ENCODE measurements at places on chromosomes 2 and 18. TPM values are rescaled to one million over a fixed set of nuclear protein-coding genes. Genes with fewer than 3 reads are reported as not detected.

GRCh38 chr18:7272311-7273049 is 41.6 kb downstream of the LRRC30 start:
- H3K4me1 ChIP-seq: no peaks in the 10 kb centered on the region
- no peaks in the 10 kb centered on the region for H3K27me3 ChIP-seq
- no peak overlapping the region for H3K4me3 ChIP-seq
- no peak for DNase-seq

DNA sequence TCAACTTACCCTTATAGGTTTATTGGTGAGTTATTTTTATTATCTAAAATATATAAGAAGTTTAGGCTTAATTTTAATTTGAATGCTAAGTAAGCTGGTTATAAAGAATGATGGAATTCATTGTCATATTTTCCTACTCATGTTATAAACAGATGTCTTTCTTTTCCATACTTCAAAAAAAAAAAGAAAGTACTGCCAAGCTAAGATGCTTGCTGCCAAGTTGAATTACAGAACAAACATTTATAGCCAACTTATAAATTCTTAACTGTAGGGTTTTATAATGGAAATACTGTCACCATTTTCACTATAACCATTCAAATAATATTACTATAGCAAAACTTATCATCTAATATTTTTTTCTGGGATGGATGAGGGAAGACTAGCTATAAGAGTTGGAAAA is 676.0 kb downstream of the NRXN1 start:
- H3K27ac ChIP-seq: no peak overlapping the region
- no peaks in the 10 kb centered on the region for H3K4me1 ChIP-seq
- DNase-seq: no peak
- no peaks in the 10 kb centered on the region for H3K27me3 ChIP-seq
- no peaks in the 10 kb centered on the region for H3K36me3 ChIP-seq

- H3K27ac ChIP-seq: no peak overlapping the region
- no peak for DNase-seq
- no peaks in the 10 kb centered on the region for H3K27me3 ChIP-seq
- H3K4me3 ChIP-seq: no peak overlapping the region
- H3K4me1 ChIP-seq: peaks cover 14% of the 10 kb centered on the region
- H3K36me3 ChIP-seq: peaks cover 3% of the 10 kb centered on the region
Observed at GRCh38 chr18:62795813-62796212, 80.5 kb downstream of the PHLPP1 start.

GRCh38 chr2:46170026-46170425 is 127.2 kb upstream of the EPAS1 start:
- no peaks in the 10 kb centered on the region for H3K27me3 ChIP-seq
- no peak overlapping the region for H3K4me3 ChIP-seq
- H3K27ac ChIP-seq: no peak overlapping the region
- no peak for DNase-seq

DNA sequence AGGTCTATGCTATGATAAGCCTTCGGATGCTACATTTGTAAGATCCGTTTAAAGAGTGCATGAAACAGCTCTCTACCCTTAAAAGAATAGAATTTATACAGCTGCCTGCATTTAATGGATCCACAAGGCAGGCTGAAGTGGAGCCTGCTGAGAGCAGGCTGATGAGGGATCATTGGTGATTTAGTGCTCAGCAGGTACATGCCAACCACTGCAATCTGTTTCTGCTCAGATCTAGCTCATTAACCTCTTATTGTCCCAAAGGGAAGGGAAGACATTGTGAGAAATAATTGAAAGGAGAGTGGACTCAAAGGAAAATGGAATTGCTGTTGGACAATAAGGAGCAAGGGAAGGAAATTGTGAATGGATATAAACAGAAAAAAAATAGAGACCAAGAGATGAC is 822.6 kb downstream of the TRIB2 start:
- no peaks in the 10 kb centered on the region for H3K27me3 ChIP-seq
- no peak overlapping the region for H3K27ac ChIP-seq
- H3K36me3 ChIP-seq: no peaks in the 10 kb centered on the region
- H3K4me3 ChIP-seq: no peak overlapping the region
- DNase-seq: no peak
- H3K4me1 ChIP-seq: no peaks in the 10 kb centered on the region

DNA sequence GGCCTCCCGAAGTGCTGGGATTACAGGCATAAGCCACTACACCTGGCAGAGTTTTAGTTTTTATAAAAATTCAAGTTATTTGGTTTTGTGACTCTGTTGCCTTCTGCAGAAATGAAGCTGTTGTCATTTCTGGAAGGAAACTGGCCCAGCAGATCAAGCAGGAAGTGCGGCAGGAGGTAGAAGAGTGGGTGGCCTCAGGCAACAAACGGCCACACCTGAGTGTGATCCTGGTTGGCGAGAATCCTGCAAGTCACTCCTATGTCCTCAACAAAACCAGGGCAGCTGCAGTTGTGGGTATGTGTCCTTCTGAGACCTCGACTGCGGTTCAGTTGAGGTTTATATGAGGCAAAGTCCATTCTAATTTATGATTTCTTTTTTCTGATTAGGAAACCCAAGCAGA is 7.2 kb downstream of the MTHFD2 start:
- peaks cover 82% of the 10 kb centered on the region for H3K4me1 ChIP-seq
- peak overlapping the region; percentile 64 for H3K4me3 ChIP-seq
- peak overlapping the region; percentile 96 for H3K27ac ChIP-seq

GRCh38 chr2:38653715-38654527 is 12.0 kb upstream of the GALM start:
- peak overlapping the region; percentile 64 for H3K4me3 ChIP-seq
- H3K27me3 ChIP-seq: no peaks in the 10 kb centered on the region
- H3K27ac ChIP-seq: peak overlapping the region; percentile 95

DNA sequence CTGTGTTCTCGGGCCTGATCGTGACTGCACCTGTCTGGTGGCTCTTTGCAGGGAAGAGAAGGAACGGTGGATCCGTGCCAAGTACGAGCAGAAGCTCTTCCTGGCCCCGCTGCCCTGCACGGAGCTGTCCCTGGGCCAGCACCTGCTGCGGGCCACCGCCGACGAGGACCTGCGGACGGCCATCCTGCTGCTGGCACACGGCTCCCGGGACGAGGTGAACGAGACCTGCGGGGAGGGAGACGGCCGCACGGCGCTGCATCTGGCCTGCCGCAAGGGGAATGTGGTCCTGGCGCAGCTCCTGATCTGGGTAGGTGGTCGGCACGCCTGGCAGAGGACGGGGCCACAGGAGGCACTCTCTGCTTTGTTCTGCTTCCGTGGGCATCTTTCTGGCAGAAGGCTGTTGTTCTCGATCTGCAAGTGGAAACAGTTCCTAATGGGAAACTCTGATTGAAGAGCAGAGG is 48.0 kb downstream of the GBX2 start:
- DNase-seq: no peak
- no peak overlapping the region for H3K27ac ChIP-seq
- H3K27me3 ChIP-seq: peaks cover 10% of the 10 kb centered on the region
- no peaks in the 10 kb centered on the region for H3K36me3 ChIP-seq

DNA sequence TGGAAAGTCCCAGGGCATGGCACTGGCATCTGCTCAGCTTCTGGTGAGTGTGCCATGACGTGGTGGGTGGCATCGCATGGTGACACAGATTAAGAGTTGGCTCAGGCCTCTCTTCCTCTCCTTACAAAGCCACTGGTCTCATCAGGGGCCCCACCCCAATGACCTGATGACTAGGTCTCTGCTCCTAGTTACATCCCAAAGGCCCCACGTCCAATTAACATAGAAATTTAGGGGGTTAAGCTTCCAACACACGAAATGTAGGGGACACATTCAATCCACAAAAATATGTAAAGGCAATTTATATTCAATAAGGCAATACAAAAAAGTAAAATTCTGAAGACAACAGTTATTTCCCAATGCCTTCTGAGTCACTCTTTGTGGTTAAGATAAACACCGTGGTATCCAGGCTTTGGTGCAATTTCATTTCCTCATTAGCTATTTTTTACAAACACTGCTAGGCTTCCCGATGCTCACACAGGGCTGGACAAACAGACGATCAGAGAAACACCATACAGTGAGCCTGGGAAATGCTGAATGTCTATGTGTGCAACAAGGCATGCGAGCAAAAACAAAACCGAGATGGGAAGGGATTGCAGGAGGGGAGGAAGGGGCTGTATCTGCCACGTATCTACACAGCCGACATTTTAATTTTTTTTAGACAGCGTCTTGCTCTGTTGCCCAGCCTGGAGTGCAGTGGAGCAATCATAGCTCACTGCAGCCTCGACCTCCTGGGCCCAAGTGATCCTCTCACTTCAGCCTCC is 67.2 kb downstream of the MBP start:
- H3K27ac ChIP-seq: peak overlapping the region; percentile 99
- H3K36me3 ChIP-seq: peaks cover 78% of the 10 kb centered on the region
- DNase-seq: peak; percentile 68
- peak overlapping the region; percentile 41 for H3K4me3 ChIP-seq
- no peaks in the 10 kb centered on the region for H3K27me3 ChIP-seq
- peaks cover 100% of the 10 kb centered on the region for H3K4me1 ChIP-seq

DNA sequence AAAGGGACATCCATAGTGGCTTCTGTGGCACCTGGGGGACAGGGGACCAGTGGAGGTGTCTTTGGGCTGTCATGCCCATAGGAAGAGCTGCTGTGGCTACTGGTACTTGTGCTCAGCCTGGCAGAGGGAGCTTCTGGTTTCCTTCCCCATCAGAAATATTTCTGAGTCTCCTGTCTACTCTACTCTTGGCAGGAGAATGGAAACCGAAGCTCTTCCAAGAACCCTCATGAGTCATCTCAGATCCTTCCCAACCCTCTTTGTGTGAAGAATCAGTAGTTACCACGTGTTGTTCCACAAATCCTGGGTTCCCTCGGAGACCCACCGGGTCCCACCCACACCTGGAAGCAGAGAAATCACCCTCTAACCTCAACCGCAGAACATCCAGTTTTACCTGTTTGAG is 234.9 kb downstream of the FHOD3 start:
- H3K27me3 ChIP-seq: peaks cover 3% of the 10 kb centered on the region
- peaks cover 6% of the 10 kb centered on the region for H3K4me1 ChIP-seq
- no peaks in the 10 kb centered on the region for H3K36me3 ChIP-seq
- H3K27ac ChIP-seq: no peak overlapping the region
- H3K4me3 ChIP-seq: no peak overlapping the region

- H3K4me3 ChIP-seq: no peak overlapping the region
- DNase-seq: no peak
- no peaks in the 10 kb centered on the region for H3K27me3 ChIP-seq
- H3K4me1 ChIP-seq: no peaks in the 10 kb centered on the region
- H3K27ac ChIP-seq: no peak overlapping the region
- no peaks in the 10 kb centered on the region for H3K36me3 ChIP-seq
Observed at GRCh38 chr2:103364177-103364576, 602.3 kb downstream of the TMEM182 start.

GRCh38 chr18:28771849-28772248 is 594.9 kb upstream of the CDH2 start:
- no peaks in the 10 kb centered on the region for H3K4me1 ChIP-seq
- no peak for DNase-seq
- no peaks in the 10 kb centered on the region for H3K27me3 ChIP-seq

DNA sequence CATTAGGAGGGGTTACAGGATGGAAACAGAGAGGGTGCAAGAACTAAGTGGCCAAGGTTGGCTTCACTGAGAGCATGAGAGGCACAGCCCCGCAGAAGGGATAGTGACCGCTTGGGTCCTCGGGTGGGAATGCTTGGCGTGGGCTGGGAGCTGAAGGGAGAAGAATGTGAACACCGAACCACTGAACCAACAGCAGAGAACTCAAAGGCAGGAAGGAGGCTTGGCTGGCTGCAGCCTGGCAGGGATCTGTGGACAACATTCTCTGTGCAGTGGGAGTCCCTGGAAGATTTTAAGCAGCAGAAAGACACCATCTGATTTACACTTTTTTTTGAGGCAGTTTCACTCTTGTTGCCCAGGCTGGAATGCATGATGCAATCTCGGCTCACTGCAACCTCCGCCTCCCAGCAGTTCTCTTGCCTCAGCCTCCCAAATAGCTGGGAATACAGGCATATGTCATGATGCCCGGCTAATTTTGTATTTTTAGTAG is 33.9 kb downstream of the SOWAHC start:
- H3K27me3 ChIP-seq: peaks cover 12% of the 10 kb centered on the region
- H3K4me1 ChIP-seq: peaks cover 1% of the 10 kb centered on the region
- no peaks in the 10 kb centered on the region for H3K36me3 ChIP-seq
- H3K4me3 ChIP-seq: no peak overlapping the region
- H3K27ac ChIP-seq: no peak overlapping the region

DNA sequence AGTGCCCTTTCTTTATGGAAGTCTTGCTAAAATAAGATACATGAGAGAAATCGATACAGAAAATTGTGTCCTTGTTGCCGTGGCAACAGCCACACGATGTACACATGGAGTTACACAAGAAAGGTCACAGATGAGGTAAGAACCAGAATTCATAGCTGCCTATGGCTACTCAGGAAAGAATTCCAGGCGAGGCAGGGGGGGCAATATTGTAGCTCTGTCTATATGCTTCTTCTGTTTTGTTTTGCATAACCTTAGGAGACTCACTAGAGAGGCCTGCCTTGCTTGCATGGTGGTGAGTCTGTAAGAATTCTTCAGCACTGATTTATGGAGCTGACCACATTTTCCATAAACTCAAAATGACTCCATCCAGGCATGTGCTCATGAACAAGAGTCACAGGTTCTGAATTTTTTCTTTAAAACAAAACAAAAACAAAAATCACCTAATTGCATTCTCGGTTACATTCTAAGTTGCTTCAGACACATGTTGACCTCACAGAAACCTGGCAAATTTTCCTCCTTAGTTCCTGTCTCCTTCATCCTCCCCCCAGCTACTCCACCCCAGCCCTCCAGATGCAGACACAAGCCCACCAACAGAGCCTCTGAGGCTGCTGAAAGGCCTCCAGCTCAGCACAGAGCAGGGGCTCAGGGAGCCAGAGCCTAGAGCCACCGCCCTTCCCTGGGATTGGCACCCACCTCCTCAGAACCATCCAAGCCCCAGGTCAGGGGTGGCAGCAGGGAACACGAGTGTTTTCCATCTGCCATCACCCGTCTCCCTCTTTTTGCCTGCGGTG is 183.5 kb downstream of the ANTXR1 start:
- no peaks in the 10 kb centered on the region for H3K36me3 ChIP-seq
- H3K27ac ChIP-seq: no peak overlapping the region
- no peaks in the 10 kb centered on the region for H3K4me1 ChIP-seq
- H3K4me3 ChIP-seq: no peak overlapping the region
- peaks cover 33% of the 10 kb centered on the region for H3K27me3 ChIP-seq

DNA sequence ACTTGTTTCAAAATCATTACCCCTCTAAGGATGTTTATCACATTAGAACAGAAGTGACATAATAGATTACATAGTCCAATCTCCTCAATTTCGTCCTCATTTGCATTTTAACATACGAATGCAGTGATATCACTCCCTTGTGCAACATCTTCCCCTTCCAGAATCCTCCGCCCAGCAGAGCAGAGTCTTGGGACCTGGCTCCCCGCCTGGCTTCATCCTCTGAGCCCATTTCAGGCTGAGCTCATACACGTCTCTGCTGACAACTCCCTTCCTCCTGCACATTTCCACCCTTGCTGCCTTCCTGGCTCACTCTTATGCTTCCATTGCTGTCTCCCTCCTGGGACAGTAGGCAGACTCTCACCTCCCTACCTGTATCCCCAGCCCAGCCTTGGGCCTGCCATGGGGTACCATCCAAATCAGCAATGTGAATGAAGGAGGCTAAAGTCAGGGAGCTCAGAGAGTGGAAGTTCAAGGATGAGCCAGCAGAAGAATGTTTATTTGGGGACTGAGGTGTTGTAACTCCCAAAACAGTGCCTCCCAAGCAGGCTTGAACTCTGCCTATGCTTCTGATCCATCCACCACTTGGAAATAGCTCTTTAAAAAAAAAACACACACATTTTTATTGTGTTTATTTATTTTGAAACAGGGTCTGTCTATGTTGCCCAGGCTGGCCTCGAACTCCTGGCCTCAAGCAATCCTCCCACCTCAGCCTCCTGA is 165.2 kb downstream of the TMEM200C start:
- H3K4me3 ChIP-seq: no peak overlapping the region
- H3K36me3 ChIP-seq: no peaks in the 10 kb centered on the region
- H3K27ac ChIP-seq: no peak overlapping the region
- no peak for DNase-seq

Gene SLC35F5
- total RNA-seq: 18.4 TPM

Gene GKN1
- total RNA-seq: not detected

Gene NCKAP5
- total RNA-seq: not detected

Gene TEX44
- not detected for total RNA-seq

Gene MYO5B
- total RNA-seq: not detected

Gene PTMA
- total RNA-seq: 1,300 TPM
